Stimulated activated CD8-positive, alpha-beta memory T cell treated with anti-CD3 and anti-CD28 coated beads, Interleukin-7, amount 100 ng/mL, for 4 hours (primary cell): ENCODE measurements at places on chromosomes 4 and X.

- DNase-seq, result no peak
These were observed 143.1 kb upstream of the MAD2L1 start for GRCh38 chr4:120209706-120210105.

GRCh38 chr4:63937961-63938360 lies 471.3 kb downstream of the TECRL start:
- DNase-seq, result no peak

GRCh38 chr4:7595934-7596461 lies 161.3 kb upstream of the PSAPL1 start:
- DNase-seq, result no peak

GRCh38 chr4:174550541-174550940 lies 28.3 kb upstream of the HPGD start:
- no peak for DNase-seq

DNA sequence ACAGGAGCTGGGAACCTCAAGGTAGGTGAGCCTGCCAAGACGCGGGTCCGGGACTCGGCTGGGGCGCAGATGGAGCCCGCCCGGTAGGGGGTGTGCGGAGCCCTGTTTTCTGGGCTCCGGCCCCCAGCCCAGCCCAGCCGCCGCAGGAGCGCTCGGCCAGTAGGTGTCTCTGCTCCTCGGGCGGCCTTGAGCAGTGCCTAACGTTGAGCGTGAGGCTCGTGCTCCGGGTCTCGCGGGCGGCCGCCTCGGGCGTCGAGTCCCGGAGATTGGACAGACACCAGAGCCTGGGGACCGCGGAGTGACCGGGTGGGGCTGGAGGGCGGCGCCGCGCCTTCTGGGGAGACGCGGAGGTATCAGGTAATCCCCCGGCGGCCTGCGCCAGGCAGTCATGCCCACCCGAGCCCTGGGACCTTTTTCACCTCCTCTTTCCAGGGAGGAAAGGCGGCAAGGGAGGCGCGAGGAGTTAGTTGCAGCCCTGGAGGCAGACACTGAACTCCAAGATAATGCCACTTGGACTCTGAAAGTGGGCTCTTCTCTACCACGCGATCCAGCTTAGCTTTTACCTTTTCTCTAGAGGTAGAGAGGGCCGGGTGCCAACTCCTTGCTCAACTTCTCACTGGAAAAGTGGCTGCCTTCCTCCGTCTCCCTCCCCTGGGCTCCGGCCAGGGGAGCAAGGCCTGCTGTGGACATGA lies 14.5 kb upstream of the FGG start:
- peak; percentile 13 for DNase-seq

DNA sequence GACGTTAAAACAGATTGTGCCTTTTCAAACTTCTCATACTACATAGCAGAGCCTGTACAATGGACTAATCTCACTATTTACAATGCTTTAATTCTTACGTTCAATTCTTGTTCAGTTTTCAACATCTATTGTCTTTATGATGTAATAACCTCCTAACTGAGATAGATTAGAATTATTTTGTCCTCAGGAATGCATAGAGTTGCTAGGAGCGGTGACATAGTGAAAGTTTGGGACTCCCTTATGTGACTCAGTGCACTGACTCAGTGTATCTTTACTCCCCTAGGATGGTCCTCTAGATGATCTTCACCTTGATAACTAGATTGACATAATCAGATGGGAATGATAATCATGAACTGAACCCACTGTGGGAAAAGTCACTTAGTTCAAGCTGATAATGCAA lies 151.5 kb downstream of the VEGFC start:
- DNase-seq, result no peak

- DNase-seq, result no peak
These were observed 63.7 kb downstream of the TENM3 start for GRCh38 chr4:182306792-182307507.

DNA sequence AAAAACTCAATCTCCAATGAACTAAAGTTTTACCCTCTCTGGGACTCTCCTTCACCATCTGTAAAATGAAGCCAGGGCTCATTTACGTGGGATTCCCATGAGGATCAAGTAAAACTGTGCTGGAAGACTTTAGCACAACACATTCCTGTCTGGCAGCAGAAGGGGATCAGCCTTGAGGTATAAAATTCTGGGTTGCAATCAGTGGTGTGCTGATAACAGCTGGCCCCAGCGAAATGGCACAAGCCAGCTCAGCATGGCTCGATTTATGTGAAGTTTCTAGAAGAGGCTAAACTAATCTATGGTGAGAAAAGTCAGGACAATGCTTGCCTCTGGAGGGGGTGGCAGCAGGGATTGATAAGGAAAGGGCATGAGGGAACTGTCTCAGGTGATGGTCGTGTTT lies 28.4 kb downstream of the ZNF630 start:
- DNase-seq, result no peak
